ENCODE measurements at places on chromosomes 16 and 17. TPM values are rescaled to one million over a fixed set of nuclear protein-coding genes. Genes with fewer than 3 reads are reported as not detected.

DNA sequence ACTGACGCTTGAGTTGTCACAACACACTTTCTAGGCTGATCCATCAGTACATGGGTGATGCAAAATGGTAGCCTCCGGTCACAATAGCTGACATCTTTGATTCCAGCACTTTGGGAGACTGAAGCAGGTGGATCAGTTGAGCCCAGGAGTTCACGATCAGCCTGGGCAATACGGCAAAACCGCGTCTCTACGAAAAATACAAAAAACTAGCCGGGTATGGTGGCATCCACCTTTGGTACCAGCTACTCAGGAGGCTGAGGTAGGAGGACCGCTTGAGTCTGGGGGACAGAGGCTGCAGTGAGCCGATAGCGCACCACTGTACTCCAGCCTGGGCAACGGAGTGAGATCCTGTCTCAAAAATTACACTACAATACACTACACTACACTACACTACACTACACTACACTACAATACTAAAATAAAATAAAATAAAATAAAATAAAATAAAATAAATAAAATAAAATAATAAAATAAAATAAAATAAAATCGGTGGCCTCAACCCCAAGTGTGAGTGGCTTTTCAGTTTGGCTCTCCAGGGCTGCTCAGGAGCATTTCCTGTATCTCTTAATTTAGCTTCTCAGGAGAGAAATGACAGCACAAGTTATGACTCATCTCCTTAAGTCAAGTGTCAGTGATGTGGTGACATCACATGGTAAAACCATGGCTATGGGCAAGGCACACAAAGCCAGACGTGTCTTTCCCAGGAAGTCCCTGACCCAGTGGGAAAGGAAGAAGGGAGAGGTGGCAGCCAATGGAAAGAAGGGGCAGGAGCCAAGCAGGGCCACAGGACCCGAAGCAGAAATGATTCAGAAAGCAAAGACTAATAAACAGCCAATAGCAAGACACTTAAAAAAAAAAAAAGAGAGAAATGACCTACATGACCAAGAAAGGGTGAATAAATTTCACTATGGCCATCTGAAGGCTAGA, 75.3 kb upstream of the TBC1D3K start:
- peaks cover 3% of the 10 kb centered on the region for H3K36me3 ChIP-seq
- no peak for DNase-seq
- peaks cover 2% of the 10 kb centered on the region for H3K4me1 ChIP-seq
- H3K27ac ChIP-seq = no peak overlapping the region
- H3K27me3 ChIP-seq = peaks cover 8% of the 10 kb centered on the region

DNA sequence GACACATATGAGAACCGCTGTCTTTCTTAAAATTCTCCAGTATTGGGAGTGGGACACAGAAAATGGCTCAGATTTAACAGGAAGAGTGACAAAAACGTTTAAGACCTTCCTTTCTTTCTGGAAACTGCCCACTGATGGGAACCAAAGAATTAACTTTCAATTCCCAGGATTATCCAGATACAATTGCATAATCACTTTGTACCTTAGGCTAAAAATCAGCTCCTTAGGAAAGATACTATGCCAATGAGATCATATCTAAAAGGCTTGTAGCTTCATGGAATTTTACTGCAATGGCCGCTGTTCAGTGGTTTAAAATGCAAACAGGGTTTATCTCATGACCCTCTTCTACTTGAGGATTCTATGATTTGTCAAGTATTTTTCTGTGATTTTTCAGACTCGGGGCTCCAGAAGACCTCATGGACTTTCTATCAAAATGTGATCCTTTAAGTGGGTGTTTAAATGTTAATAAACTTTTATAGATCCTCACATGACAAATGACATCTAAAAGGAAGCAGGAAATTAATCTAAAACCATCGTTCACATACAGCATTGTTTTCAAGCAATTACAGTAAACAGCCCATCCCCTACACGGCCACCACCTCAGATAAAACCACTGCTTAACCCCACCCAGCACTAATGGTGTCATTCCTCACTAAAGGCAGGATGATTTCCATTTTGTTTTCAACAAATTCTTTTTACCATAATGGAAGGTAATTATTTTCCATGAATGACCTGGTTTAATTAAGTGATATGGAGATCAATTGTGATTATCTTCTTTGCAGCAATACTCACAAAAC, 31.6 kb upstream of the ERN1 start:
- H3K4me1 ChIP-seq = peaks cover 12% of the 10 kb centered on the region
- H3K27ac ChIP-seq = no peak overlapping the region
- H3K36me3 ChIP-seq = peaks cover 4% of the 10 kb centered on the region
- DNase-seq = no peak
- H3K4me3 ChIP-seq = no peak overlapping the region
- H3K27me3 ChIP-seq = peaks cover 3% of the 10 kb centered on the region

GRCh38 chr17:13788385-13788784, 186.7 kb upstream of the HS3ST3A1 start:
- H3K27me3 ChIP-seq = peaks cover 1% of the 10 kb centered on the region
- no peak overlapping the region for H3K4me3 ChIP-seq
- no peaks in the 10 kb centered on the region for H3K36me3 ChIP-seq
- no peak for DNase-seq

- H3K4me1 ChIP-seq = peaks cover 25% of the 10 kb centered on the region
- H3K4me3 ChIP-seq = peak overlapping the region; percentile 56
- peak overlapping the region; percentile 89 for H3K27ac ChIP-seq
- peaks cover 8% of the 10 kb centered on the region for H3K27me3 ChIP-seq
Observed at GRCh38 chr17:1347589-1348323, 52.3 kb downstream of the YWHAE start.

The ATAD5 gene
- total RNA-seq = 6.3 TPM

The CDH3 gene
- total RNA-seq = 3.2 TPM
